ENCODE measurements at places on chromosomes 3 and 15.

- no peak for DNase-seq
Observed at GRCh38 chr3:128807186-128807830, 72.1 kb upstream of the ACAD9 start.

DNA sequence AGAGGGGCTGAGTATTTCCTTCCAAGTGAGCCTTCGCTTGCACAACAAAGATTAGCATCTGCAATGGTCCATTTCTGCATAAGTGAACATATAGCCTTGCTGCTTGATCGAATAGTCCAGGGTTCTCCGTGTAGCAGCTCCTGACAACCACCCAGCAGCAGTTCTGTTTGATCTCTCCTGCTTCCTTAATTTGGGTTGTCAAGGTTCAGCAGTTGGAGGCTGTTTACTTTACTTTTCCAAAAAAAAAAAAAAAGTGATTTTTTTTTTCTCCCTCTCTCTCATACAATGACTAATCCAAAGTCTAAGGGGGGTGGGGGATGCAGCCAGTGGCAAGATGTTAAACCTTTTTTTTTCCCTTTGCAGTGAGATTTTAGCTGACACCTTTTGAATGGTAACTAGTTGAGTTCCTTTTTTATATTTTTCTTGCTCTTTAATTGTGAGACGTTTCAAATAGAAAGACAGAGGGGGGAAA, 3.6 kb downstream of the FOXP1 start:
- DNase-seq, result no peak

DNA sequence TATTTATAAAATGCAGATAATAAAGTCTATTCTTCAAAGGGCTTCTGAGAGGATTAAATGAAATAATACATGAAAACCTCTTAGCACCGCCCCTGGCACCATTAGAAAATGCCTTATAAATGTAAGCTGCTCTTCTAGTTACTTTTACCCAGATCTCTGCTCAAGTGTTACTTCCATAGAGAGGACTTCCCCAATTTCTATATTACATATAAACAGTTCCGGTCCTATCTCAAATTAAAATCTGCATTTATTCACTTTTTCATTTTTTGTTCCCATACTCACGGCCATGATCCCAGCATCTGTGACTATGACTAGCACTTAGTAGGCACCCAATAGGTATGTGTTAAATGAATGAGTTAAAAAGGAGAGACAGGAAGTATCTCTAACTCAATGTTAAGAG, 890.9 kb upstream of the CFAP20DC start:
- no peak for DNase-seq

DNA sequence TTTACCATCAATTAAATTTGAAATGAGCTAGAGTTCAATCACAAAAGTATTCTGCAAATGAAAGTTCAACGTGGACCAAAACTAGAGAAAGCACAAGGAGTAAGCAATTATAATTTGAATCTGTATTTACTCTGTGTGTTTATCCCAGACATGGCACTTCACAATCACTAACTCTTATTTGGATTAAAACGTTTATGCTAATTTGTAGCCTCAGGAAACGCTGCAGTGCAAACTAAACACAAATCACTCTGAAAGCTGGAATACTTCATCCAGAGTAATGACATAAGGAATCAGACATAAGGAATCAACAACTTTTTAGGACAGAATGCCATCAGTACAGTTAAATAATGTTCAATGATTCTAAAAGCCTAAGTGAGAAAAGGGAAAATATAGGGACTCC, 18.5 kb downstream of the CEP152 start:
- DNase-seq, result no peak
